GM19239 (cell line): ENCODE measurements at places on chromosomes 2 and 18.

- no peak for DNase-seq
Observed at GRCh38 chr18:67411116-67411515, 105.4 kb downstream of the DSEL start.

GRCh38 chr2:144796164-144796563, 276.2 kb upstream of the ZEB2 start:
- no peak for DNase-seq

- DNase-seq, result no peak
Observed at GRCh38 chr2:161994761-161995520, 79.1 kb downstream of the DPP4 start.

- DNase-seq, result no peak
Observed at GRCh38 chr2:167381349-167381748, 493.1 kb downstream of the XIRP2 start.

DNA sequence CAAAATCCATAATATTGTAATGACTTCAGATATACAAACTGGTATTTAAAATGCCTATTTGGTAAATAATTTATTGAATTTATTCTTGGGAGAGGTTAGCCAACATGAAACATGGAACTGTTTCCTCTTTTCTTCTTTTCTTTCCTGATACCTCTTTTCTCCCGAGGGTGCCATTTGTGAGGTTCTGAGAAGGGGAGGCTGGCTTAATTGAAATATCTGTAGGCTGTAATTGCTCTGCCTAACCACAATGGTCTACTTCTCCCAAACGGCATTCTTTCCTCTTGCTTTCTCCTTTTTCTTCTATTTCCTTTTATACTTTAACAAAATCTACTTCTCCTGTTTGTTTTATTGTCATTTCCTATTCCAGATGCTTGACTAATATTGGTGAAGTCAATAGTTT, 114.9 kb downstream of the TCF4 start:
- DNase-seq, result no peak

DNA sequence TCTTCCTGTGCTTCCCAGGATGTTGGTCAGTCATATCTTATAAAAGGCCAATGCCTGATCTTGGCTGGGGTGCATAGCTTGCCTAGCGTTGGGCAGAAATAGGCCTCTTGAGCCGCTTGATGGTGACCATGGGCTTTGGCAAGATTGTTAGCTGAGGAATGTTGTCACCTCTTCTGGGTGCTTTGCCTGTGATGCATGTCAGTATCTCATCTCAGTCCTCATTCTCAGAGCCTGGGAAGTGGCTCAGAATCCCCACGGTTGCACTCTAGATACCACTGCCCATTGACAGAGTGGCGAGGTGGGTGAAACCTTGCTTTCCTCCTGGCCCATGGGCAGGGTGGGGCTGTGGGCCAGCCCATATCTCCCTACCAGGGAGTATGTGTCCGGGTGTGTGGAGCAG, 79.2 kb upstream of the MGAT5 start:
- no peak for DNase-seq

- DNase-seq, result no peak
Observed at GRCh38 chr2:37820471-37820986, 104.6 kb upstream of the RMDN2 start.

DNA sequence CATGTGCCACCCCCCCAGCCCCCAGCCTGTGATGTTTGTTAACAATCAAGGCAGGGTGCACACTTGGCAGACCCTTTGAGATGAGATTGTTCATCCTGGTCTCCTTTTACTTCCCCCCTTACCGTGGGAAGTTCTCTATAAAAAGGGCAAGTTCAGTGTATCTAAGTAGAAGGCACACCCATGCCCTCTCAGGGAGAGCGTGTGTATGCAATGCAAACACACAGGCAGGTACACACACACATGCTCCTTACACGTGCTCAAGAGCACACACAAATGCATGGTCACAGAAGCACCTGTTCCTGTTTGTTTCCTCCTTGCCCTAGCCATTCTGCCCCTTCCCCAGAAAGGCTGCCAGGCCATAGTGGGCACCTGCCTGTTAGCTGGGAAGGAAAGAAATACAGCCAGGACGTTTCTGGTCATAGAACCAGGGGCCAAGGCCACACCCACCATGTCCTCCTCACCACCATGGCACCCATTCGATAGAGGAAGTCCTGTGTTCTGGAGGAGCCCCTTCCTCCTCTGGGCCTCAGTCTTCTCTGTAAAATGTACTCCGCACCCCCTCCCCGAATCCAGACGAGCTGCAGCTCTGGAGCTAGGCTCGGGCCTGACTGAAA, 3.1 kb downstream of the ATOH8 start:
- DNase-seq, result no peak

DNA sequence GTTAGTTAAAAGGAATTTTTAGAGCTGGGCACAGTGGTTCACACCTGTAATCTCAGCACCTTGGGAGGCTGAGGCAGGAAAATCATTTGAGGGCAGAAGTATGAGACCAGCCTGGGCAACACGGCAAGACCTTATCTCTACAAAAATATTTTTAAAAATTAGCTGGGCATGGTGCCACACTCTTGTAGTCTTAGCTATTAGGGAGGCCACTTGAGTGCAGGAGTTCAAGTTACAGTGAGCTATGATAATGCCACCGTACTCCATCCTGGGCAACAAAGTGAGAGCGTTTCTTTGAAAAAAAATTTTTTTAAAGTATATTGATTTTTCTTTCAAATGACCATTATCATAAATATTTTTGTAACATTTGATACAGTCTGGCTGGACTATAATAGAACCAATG, 93.6 kb upstream of the FAM117B start:
- DNase-seq, result no peak

GRCh38 chr2:27954771-27955383, 64.3 kb downstream of the BABAM2 start:
- no peak for DNase-seq

DNA sequence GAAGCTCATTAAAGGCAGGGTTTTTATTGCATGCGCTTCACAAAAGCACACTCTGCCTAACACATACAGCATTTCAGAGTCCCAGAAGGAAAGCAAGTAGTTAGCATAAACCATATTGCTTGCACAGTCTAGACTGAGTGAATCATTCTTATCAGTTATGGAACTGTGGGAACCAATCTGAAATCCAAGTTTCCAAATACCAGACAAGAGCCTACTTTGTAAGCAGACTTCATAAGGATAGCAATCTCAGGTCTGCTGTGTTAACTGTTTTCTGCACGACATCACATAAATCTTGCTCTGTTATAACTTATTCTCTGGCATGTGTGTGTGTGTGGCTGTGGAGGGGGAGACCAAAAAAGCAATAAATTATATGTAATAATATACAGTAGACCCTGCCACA, 608.1 kb upstream of the REG3G start:
- no peak for DNase-seq

- peak; percentile 84 for DNase-seq
Observed at GRCh38 chr2:64865073-64865830, 123.9 kb upstream of the SLC1A4 start.

GRCh38 chr2:190812506-190813294, 67.9 kb upstream of the GLS start:
- no peak for DNase-seq

DNA sequence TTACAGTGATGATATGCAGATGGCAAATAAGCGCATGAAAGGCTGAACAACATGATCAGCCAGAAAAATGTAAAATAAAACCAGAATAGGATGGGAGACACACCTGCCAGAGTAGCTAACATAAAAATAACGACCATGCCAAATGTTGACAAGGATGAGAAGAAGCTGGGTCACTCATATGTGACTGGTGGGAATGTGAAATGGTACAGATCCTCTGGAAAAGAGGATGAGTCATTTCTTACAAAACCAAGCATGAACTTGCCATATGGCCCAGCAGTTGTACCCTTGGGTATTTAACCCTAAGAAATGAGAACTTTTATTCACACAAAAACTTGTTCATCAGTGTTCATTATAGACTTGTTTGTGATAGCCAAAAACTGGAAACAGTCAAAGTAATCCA, 143.8 kb downstream of the SH3BP4 start:
- no peak for DNase-seq

GRCh38 chr2:175318542-175318941, 137.0 kb upstream of the ATP5MC3 start:
- no peak for DNase-seq

GRCh38 chr2:60678551-60678950, 77.5 kb upstream of the PAPOLG start:
- no peak for DNase-seq

DNA sequence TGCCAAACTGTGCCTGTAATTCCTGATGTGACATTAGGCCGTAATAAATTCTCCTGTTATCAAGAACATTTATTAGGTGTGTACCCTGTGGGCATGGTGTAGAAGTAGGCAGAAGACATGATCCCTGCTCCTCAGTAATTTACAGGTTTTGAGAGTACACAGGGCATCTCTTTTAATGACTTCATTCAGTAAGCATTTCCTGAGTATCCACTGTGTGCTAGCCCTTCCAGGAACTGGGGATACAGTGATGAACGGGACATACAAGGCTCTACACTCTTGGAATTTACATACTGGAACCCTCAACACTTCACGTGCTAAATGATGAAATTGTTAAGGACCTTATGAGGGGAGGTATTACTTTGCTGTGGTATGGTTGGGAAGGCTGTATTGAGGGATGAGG, 30.2 kb downstream of the DIS3L2 start:
- no peak for DNase-seq

DNA sequence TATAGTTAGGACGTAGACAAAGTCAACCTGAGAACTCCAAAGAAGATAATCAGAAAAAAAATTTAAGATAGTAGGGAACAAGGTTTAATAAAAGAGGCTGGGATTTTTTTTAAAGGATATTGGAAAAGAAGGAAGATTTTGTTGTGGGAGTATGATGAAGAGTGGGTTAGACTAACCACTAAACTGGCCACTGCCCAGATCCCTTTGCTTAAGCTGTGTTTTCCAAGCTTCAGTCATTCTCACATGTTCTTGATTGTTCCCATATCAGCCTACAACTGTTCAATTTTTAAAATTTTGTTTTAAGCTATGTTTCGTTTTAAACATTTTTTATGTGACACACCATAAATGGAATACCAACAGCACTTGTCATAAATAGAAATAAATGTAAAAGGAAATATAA, 284.5 kb upstream of the MMADHC start:
- no peak for DNase-seq

GRCh38 chr2:42492691-42493467, 903 bp downstream of the KCNG3 start:
- DNase-seq, result no peak

DNA sequence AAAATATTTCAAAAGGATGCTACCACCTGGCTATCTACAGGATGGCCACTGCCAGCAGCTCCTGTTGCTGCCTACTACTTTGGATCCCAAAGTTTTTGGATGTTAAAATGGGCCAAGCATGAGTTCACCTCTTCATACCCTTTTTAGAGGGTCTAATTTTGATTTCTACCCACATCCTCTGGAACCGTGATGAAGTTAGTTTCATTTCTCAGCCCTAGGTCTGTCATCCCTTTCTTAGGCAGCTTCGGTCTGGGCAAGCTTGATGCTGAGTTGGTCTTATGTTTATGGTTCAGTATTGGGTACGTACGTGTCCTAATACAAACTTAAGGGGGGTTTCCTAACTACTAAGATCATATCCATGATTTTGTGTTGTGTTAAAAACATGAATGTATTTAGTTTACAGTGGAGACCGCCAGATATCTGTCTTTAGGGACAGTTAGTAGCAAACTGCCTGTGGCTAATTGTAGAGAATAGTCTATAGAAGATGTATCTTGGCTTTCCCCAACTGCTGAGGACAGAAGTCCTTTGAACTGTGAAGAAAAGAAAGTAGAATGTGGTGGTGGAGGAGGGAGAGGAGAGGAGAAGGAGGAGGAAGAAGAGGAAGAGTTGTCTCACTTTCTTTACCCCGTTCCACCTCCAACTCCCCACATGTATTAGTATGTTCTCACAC, 184.9 kb downstream of the UBE2E3 start:
- peak; percentile 17 for DNase-seq

DNA sequence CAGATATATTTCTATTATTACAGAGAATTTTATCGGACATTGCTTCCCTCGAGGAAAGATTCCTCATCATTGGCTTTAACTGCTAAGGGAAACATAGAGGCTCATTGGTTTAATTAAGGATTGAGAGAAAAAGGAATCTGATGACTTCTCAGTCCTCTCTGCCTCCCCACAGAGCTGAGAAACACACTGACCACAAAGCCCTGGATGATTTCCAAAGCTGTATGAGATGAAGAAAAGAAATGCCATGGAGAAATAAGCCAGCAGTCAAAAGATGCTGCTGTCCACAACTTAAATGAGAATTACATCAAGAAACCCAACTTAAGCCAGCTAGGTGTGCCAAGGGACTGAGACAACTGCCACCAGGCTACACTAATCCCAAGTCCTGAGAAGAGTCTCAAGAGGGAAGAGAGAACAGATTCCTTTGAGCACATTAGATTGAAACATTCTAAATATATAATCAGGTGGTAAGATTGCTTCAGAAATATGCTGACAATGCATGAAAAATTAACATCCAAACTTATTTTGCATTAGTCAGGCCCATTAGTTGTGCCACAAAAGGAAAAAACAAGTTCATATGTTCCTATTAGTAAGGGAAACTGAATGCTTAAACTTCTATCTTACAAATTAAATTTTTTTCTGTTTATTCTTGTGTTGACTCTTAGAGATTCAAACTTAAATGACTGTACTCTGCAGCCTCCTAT, 308.1 kb upstream of the CYRIA start:
- DNase-seq, result no peak

GRCh38 chr2:76330865-76331264, 620.1 kb upstream of the GCFC2 start:
- no peak for DNase-seq

DNA sequence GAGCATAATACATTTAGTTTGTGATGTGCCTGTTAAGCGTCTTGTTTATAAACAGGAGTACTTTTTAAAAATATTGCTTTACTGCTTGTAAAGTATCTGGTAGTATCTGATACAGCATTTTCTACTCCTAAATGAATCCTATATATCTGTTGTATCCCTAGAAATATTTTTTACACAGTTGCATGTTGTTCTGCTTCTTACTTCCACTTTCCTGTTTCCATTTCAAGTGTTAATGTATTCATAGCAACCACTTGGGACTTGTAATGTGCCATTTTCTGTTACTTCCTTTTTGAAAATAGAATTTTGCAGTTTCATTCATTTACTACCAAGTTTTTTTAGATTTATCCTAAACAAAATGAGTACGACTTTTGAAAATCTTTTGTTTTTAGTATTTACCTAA, 24.9 kb downstream of the CCNT2 start:
- DNase-seq, result no peak

DNA sequence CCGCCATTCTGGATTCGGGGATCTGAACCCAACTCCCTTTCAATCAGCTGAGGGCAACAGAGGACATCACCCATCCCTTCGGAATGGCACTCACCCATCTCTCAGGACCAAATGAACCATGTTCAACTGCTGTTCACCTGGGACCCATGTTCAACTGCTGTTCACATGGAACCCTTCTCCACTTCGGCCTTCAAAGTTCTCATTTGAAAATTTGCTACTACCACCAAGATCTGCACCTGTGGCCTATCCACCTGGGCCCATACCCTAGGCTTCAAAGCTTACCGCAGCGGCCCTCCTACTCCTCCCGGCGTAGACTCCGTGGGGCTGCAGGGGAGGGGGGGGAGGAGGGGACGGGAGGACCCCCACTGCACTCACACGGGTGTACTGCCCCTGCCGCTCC, 119.2 kb upstream of the ANKRD30BL start:
- no peak for DNase-seq

GRCh38 chr2:21367421-21367820, 243.7 kb downstream of the TDRD15 start:
- DNase-seq, result no peak

GRCh38 chr2:182379241-182379640, 47.6 kb downstream of the PDE1A start:
- DNase-seq, result no peak
